ENCODE measurements at places on chromosomes 2 and 18. TPM values are rescaled to one million over a fixed set of nuclear protein-coding genes. Genes with fewer than 3 reads are reported as not detected.

DNA sequence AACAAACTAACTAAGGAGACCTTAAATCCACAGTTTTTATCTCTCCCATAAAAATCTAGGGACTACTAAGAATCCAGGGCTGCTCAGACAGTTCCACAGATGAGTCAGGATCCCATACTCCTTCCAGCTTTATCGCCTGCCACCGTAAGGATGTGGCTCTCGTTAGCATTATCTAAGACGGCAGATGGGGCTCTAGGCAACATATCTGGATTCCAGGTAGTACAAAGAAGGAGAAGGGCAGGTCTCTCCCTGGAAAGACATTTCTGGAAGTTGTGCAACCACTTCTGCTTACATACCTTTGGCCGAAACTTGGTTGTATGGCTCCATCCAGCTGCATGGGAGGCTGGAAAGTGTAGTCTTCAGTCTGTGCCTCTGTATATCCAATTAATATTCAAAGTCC lies 149.4 kb downstream of the SP3 start:
- DNase-seq, result no peak

GRCh38 chr2:40721595-40721994 lies 269.7 kb upstream of the SLC8A1 start:
- no peak for DNase-seq

- DNase-seq, result no peak
These were observed 148.9 kb downstream of the ZEB2 start for GRCh38 chr2:144370937-144371584.

GRCh38 chr2:175871331-175872004 lies 130.6 kb downstream of the LNPK start:
- no peak for DNase-seq

GRCh38 chr18:32576296-32576916 lies 105.7 kb upstream of the GAREM1 start:
- DNase-seq, result no peak

GRCh38 chr2:155080373-155080772 lies 381.9 kb downstream of the KCNJ3 start:
- no peak for DNase-seq

- no peak for DNase-seq
These were observed 383.1 kb downstream of the GALR1 start for GRCh38 chr18:77632758-77633157.

GRCh38 chr2:224302952-224303351 lies 99.0 kb downstream of the FAM124B start:
- DNase-seq, result no peak

DNA sequence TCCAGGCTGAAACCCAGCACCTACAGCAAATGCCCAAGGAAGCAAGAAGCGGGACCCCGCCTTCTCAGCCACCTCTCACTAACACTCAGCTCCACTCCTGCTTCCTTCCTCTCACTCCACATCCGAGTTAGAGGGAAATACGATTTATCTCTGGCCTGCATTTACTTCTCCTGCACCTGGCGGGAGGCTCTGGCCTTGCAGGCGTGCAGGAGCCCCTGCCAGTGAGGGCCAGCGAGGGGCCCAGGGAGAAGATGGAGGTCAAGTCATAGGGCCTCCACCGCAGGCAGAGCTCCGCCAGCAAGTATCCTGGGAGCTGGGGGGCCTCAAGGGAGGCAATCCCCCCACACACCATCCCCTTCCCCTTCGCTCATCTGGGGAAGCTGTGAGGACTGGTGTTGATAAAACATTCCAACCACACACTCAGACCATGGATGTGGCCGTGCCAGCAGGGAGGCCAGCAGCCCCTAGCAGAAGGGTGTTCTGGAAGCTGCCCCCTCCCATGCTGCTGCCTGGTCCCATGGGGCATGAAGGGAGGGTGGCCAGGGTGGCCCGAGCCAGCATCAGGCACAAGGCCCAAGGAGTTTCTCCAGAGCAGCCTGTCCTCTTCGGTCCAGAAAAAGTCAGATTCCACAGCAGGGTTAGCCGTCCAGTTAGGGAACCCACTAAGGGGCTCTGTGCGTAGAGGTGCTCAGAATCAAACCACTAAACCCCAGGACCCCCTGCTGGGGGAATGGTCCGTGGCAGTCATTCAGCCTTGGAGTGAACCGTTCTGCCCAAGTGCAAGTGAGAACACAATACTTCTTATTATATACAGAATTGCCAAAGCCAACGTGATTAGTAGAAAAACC lies 91.2 kb downstream of the HDAC4 start:
- DNase-seq, result peak; percentile 62

DNA sequence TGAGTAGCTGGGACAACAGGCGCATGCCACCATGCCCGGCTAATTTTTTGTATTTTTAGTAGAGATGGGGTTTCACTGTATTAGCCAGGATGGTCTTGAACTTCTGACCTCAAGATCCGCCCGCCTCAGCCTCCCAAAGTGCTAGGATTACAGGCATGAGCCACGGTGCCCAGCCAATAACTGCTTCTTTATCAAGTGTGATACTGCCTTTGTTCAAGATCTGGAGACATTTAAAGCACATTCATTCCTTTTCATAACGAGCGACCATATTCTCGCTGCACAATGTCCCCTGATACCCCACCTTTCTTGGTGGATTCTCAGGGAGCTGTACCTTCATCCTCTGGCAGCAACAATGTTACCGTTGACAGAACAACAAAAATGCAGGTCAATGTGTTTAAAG lies 75.4 kb downstream of the PIEZO2 start:
- DNase-seq, result no peak

GRCh38 chr2:25374411-25374810 lies 32.7 kb upstream of the DNMT3A start:
- DNase-seq, result no peak

GRCh38 chr2:58594175-58594574 lies 353.1 kb upstream of the FANCL start:
- no peak for DNase-seq

- DNase-seq, result no peak
These were observed 389.2 kb downstream of the FBXO15 start for GRCh38 chr18:73758446-73758845.

DNA sequence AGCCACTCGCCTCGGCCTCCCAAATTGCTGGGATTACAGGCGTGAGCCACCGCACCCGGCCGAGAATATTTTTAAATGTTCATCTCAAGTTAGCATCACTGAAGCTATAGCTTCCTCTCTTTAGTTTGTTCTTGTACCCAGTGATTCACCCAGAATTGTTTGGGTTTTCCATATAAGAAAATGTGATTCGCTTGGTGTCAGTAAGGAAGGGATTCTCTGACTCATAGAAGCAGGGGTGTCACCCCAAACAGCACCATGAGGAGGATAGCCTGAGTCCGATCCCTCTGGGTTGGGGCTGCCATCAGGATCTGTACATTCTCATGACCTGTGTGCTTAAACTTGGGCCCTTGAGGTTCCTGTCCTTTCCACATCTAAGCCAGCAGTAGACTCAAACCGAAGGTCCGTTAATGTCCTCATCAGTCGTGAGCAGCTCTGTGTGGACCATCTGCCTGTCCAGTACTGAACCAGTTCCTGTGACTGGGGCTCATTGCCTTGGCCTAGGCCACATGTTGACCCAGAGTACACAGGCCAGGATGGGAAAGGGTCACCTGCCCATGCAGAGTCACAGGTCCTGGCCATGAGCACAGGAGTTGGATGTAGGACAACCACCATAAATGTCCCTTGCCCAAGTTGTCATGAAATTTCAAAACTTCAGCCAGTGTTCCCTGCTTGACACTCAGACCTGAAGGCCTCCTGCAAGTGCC lies 311.9 kb downstream of the GBX2 start:
- no peak for DNase-seq

GRCh38 chr18:7735196-7735595 lies 168.1 kb downstream of the PTPRM start:
- DNase-seq, result no peak

GRCh38 chr2:73291093-73291460 lies 2.3 kb downstream of the EGR4 start:
- no peak for DNase-seq

- no peak for DNase-seq
These were observed 143.6 kb upstream of the DAPL1 start for GRCh38 chr2:158651358-158652057.

DNA sequence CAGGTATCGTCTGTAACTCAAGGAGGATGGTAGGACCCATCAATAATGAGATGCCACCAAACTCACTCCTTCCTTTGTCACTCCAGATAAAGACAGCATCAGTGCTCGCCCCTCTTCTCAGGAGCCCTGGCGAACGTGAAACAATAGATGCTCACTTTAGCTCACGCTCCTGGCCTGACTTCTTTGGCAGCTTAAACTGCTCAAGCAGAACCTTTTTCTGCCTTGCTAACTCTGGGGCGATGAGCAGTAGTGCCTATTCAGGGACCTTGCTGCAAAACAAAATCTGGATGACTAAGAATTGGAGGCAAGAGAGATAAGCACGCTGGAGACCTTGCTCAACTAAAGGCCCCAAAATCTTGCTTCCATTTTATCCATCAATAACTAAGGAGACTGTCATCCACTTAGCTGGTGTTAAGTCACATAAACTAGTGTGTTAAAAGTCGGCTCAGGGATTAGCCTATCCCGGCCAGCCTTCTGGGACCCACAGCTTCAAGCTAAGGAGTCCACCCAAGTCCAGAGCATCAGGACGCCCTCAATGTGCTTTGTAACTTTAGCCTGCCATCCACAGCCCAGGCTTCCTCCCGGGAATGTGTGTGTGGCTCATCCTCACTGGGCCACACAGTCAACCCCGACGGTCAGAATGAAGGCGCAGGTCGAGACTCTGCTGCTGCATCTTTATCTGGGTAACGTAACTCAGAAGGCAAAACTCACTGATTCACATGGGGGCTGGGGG lies 38.9 kb downstream of the ZNF516 start:
- DNase-seq, result no peak

- no peak for DNase-seq
These were observed 24.0 kb upstream of the TMEM37 start for GRCh38 chr2:119407430-119408220.

DNA sequence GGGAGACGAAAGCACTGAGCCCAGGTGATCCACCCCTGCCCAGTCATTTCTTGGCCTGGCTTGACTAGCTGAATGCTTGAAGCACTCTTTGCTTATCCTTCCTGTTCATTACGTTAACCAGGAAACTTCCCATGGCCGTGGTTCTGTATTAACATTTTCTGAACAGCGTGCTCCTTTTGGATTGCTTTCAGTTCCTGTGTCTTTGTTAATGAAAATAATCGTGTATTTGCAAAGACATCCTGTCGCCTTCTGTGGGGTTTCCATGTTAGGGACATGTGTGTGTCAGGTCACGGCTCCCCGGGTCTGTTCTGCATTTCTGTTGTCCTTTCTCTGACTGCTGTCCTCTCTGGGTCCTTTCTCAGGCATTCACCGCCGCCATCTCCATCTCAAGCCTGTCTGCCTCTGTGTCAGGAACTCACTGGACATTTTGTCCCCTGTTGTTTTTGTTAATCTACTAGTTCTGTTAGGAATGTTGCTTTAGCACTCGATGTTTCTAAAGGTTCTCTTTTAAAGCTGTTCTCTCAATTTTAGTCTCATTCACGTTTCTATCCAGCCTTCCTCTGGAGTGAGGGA lies 434.1 kb upstream of the HS6ST1 start:
- no peak for DNase-seq

GRCh38 chr2:212032032-212032431 lies 506.6 kb downstream of the ERBB4 start:
- no peak for DNase-seq

- no peak for DNase-seq
These were observed 74.5 kb downstream of the PIEZO2 start for GRCh38 chr18:11074889-11075288.

GRCh38 chr2:15700131-15700530 lies 108.5 kb downstream of the DDX1 start:
- DNase-seq, result no peak

GRCh38 chr2:50584185-50584584 lies 447.7 kb downstream of the NRXN1 start:
- DNase-seq, result no peak

- DNase-seq, result no peak
These were observed 35.6 kb downstream of the GATA6 start for GRCh38 chr18:22204996-22205395.

GRCh38 chr2:86017901-86018896 lies 87.5 kb downstream of the POLR1A start:
- peak; percentile 94 for DNase-seq

The COL6A3 gene
- 76.8 TPM for total RNA-seq

The WNT6 gene
- 0.36 TPM for total RNA-seq

The CTAGE1 gene
- total RNA-seq, result not detected

The GALNT3 gene
- 1.7 TPM for total RNA-seq

The ARID5A gene
- 126 TPM for total RNA-seq

The TMEM169 gene
- not detected for total RNA-seq

The TOGARAM2 gene
- total RNA-seq, result 29.7 TPM

The MC4R gene
- total RNA-seq, result not detected

The CIAO1 gene
- 102 TPM for total RNA-seq
